EH (cell line): ENCODE measurements at places on chromosomes 11 and 22.

- no peak for DNase-seq
Measured at GRCh38 chr11:73029403-73029802, 112.7 kb downstream of the FCHSD2 start.

GRCh38 chr11:18608376-18608775, 8.8 kb downstream of the MISFA start:
- DNase-seq: no peak

- no peak for DNase-seq
Measured at GRCh38 chr11:79857377-79858214, 416.8 kb upstream of the TENM4 start.

DNA sequence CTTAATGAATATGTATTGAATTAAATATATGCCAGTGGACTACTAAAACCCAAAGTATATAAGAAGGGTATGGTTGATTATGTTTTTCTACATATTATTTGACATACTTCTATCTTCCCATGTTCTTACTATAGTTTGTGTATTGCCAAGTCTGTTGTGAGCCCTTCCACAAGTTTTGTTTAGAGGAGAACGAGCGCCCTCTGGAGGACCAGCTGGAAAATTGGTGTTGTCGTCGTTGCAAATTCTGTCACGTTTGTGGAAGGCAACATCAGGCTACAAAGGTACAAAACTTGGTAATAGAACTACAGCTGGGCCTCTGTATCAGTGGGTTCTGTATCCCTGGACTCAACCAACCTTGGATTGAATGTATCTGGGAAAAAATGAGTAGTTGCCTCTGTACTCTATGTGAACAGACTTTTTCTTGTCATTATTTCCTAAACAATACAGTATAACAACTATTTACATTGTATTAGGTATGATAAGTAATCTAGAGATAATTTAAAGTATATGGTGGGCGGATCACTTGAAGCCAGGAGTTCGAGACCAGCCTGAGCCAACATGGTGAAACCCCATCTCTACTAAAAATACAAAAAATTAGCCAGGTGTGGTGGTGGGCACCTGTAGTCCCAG, 38.7 kb upstream of the TTC36 start:
- DNase-seq: peak; percentile 79

GRCh38 chr11:98940913-98941312, 79.8 kb upstream of the CNTN5 start:
- no peak for DNase-seq

DNA sequence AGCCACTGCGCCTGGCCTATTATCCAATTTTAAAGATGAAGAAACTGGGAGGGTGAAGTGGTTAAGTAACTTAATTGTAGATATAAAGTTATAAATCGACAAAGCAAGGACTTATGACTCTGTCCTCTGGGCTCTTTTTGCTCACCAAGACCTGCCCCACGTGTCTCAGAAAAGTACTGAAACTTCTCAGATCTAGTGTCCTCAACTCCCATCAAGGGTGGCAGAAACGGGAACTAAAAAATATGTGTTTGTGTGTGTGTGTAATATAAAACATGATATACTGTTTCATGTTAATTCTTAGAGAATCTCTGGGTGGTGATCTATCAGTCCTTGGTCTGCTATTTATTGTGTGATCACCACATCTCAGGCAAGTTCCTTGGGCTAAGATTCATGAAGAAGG, 104.9 kb downstream of the GAB2 start:
- DNase-seq: no peak

DNA sequence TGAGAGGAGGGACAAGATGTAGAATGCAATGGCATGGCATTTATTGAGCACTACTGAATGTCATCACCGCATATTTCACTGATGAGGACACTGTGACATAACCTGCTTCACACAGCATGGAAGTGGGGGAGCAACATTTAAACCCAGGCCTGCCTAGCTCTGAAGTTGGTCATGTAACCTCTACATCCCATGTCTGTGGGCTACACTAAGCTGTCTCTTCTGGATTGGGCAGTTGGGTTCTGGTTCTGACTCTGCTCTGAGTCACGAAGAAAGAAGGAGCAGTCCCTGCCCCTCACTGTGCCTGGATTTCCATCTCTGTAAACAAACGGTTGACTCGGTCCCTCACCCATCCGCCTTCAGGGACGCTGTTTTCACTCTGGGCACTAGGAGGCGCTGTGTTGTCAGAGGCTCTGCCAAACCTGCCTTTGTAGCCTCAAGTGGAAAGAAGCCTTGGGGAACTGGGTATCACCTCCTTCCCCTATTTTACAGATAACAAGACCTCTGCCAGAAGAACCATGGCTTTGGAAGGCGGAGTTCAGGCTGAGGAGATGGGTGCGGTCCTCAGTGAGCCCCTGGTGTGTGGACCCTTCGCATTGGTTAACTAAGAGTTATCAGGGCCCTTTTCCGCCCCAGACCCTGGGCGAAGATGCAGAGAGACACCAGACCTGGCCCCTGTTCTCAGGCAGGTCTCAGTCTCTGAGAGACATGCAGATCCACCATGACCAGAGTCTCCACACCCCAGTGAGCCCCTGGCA, 12.7 kb upstream of the ARHGEF17 start:
- peak; percentile 92 for DNase-seq

GRCh38 chr11:129825380-129825779, 9.7 kb downstream of the TMEM45B start:
- peak; percentile 52 for DNase-seq

GRCh38 chr11:6736495-6737121, 35.2 kb downstream of the OR2AG2 start:
- peak; percentile 17 for DNase-seq

- DNase-seq: no peak
Measured at GRCh38 chr11:2128511-2129307, 10.5 kb downstream of the IGF2 start.

GRCh38 chr11:95849087-95849825, 59.0 kb downstream of the CEP57 start:
- DNase-seq: peak; percentile 80

- no peak for DNase-seq
Measured at GRCh38 chr11:16805938-16806337, 67.5 kb downstream of the C11orf58 start.
